Amygdala (tissue), 56 donors: ENCODE measurements at places on chromosomes 3 and 15.

- DNase-seq: peak; percentile 70
Observed at GRCh38 chr15:24772686-24773373, 97.3 kb downstream of the NPAP1 start.

DNA sequence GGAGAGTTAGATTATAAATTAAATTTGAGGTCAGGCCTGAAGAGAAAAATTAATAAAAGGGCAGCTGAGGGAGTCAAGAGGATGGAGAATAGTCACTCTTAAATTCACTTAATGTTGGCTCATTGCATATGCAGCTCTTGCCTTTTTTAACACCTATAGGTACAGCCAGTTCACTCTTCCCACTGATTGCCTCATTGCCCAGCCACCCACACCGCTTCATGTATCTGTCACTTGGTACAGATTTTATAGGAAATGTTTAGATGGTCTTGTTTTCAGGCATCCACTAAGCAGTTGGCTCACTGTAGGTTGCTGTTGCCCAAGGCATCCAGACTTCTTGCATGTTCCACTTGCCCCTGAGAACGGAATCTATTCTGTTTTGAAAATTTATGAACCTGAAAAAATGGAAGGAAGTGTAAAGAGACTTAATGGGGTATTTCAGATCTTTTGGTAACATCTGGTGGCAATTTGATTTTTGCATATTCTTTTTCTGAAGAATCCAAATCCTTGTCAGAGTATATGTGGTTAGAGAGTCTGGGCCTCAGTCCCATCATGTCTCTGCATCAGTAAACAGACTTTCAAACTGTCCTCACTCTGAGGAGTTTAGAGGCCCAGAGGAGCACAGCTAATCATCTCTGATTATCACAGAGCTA is 151.9 kb downstream of the RBPMS2 start:
- no peak for DNase-seq

DNA sequence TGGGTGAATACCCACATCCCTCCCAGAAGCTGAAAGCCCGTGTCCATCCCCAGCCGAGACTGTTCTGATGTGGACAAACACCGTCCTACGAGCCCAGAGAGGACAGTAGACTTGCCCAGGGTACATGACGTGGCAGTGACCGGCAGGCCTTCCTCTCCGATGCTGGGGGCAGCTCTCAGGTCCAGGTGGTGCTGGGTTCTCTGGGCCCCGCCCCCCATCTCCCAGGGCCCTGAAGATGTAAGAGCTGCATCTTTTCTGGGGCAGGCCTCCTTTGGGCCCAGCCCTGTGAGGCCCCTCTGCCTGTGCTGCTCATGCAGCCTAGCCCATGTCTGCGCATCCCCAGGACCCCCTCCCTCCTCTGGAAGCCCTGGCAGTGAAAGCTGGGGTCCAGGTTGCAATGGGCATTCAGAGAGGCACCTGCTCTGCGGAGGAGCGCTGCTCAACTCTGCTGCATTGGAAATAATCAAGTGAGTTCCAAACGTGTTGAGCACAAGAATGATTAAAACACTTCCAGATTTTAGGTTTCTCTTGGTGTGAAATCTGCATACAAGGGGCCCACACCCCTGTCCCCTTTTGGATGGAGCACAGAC is 71.9 kb downstream of the FBLN2 start:
- no peak for DNase-seq

DNA sequence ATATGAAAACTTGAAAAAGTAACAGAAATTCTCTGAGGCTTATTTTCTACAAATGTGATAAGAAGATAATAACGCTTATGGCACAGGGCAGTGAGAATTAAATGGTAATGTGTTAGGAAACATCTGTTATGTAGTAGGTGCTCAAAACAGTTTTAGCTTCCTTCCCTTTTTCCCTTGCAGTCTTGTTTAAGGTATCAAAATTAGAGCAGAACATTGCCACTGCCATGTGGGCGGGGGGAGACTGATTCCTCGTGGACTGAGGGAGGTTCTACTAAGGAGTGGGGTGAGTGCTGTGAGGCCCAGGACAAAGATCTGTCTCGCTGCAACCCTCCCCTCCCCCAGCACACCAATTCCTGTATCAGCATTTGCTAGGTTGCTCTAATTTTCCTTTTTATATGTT is 702.4 kb downstream of the TUSC7 start:
- DNase-seq: no peak

DNA sequence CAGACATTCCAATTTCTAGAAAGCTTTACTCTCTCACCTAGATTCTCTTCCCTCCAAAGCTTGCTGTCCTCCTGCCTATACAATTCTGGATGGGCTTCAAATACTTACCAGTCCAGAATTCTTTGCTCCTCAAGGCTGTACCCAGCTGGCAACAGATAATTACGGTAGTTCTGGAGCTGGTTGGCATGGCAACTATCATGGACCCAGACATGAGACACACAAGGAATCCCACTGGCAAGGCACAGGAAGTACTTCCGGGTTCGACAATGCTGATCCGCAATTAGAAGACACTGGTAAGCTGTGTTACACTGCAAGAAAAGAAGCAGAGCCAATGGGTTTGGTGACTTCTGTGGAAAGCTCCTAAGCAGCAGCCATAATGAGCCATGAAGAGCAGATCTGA is 37.9 kb downstream of the TUBGCP4 start:
- DNase-seq: no peak
